ENCODE measurements at places on chromosomes 1 and 21.

DNA sequence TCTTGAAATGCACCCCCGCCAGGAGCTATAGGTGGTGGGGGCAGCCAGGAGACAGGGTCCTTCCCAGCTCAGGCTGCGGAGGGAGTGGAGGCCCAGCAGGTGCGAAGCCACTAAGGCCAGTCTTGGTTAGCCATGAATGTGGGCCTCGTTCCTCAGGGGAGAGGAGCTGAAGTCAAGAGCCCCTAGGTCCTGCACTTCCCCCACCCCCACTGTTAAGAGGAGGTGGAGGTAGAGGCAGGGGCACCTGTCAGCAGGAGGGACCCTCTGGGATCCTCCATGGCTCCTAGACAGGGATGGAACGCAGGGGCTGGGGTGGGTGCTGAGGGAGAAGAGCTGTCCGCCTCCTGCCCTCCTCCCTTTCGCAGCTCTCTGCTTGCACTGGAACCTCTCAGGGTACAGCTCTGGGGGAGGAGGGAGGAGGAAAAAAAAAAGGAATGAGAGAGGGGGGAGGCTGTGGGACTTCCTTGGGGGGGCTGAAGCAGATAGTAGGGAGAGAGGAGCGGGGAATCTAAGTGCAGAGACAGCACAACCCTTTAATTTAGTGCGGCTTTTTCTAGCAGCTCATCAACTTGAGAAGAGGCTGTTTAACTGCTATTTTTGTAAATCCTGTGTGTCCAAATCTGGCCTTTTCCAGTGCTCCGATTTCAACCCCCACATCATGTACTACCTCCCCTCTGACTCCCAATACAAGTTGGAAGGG, 37.0 kb downstream of the MATN1 start:
- DNase-seq: no peak

- DNase-seq: no peak
Measured at GRCh38 chr21:7917729-7918128, 2603.7 kb upstream of the TPTE start.

GRCh38 chr1:119602169-119602568, 45.9 kb downstream of the ZNF697 start:
- DNase-seq: no peak

DNA sequence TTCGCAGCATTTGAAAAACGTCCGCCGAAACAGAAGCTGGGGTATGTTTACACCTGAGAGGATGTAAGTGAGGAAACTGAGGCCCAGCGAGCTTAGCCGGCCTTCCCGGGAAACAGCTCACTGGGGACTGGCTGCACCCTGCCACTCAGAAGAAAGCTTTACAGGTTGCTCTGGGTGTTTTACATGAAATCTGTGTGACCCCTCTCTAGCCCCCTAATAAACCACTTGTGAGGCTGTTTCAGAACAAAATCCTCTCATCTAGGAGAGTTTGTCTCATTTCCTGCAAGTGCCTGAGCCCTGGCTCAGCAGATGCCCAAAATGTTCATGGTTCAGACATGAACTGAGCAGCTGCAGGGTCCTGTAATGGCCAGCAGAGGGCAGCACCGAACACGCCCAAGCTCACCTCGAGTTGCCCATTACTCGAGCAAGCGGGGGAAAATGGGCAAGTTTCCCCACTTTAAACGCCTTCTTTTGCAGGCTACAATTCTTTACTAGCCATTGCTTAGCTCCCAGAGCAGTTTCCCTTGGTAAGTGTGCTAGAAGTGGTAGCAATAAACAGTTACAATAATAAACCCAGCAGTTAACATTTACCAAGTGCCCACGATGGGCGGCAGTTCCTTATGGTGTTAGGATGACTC, 76.4 kb downstream of the FHAD1 start:
- DNase-seq: peak; percentile 77

DNA sequence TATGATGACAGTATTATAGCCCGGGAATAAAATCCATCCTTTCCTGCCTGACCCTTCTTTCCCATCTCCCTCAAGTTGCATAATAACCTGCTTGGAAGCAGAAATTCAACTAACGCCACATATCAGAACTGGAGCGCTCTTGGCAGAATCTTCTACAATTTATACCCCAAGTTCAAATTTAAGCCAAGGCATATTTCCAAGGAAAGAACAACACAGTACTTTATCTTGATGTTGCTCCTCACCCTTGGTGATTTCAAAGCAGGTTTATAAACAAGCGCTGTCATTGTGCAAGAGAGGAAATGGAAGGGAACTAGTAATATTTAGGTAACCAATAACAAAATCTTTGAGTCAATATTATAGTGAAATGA, 38.0 kb upstream of the PTGFRN start:
- DNase-seq: no peak

- no peak for DNase-seq
Measured at GRCh38 chr1:61400997-61401396, 318.6 kb downstream of the NFIA start.

- DNase-seq: no peak
Measured at GRCh38 chr1:176560681-176561080, 97.7 kb downstream of the PAPPA2 start.

- no peak for DNase-seq
Measured at GRCh38 chr1:233393926-233394680, 66.6 kb downstream of the MAP3K21 start.

GRCh38 chr1:20059847-20060246, 10.1 kb upstream of the PLA2G5 start:
- DNase-seq: peak; percentile 18

GRCh38 chr1:59107916-59108315, 189.0 kb upstream of the FGGY start:
- DNase-seq: no peak

DNA sequence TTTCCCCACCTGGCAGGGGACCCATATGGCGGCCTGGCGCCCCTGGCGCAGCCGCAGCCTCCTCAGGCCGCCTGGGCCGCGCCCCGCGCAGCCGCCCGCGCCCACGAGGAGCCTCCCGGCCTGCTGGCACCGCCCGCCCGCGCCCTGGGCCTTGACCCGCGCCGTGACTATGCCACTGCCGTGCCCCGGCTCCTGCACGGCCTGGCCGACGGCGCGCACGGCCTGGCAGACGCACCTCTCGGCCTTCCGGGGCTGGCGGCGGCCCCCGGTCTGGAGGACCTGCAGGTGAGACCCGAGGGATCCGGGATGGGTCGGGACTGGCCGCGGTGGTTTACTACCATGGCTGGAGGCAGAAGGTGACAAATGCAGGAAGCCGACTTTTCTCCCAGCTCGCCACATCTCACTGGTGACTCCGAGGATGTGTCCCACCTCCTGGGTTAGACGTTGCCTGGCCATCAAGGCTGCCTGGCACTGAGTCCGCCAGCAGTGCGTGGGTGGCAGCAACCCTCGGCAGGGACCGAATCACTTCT, 1.1 kb downstream of the TFAP2E start:
- no peak for DNase-seq

GRCh38 chr1:46535063-46535462, 16.4 kb downstream of the KNCN start:
- peak; percentile 20 for DNase-seq

DNA sequence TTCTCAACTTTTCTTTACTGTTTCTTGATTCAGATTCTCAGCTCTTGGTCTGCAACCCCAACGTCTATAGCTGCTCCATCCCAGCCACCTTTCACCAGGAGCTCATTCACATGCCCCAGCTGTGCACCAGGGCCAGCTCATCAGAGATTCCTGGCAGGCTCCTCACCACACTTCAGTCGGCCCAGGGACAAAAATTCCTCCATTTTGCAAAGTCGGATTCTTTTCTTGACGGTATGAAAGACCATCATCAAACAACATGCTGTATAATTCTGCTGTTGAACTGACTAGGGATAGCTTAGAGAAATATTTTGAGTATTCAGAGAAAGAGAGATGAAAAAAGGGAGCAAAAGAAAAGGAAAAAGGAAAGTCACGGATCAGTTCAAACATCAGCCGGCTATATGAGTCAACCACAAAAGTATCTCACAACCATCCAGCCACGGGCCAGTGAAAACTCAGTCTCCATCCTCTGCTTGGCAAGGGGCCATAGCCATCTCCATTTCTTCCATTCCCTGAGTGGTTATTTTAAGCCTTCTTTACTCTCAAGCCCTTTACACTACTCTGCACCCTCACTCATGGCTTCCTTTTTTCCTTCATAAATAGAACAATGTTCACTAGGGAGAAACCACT, 14.1 kb downstream of the DNASE2B start:
- DNase-seq: no peak

- DNase-seq: no peak
Measured at GRCh38 chr1:187622545-187622944, 793.8 kb downstream of the PLA2G4A start.

Measured in CD4-positive, alpha-beta T cell treated with Interferon alpha-2 for 1 hour (primary cell).